ENCODE measurements at places on chromosomes 7 and 10.

DNA sequence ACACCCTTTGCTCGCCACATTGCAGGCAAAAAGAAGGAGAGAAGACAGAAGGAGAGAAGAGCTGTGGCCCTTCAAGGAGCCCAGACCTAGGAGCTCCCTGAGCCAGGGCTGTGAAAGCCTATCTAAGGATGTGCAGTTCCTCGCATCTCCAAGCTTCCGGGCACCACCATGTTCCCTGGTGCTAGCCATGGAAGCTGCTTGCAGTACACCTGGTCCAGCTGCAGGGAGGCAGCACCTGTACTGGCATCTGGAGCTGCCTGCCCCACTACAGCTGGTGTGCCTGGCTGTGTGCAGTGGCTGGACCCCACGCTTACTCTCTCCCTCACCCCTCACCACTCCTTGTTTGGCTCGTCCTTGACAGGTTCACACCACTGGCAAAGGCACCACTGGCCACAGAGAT is 1111.8 kb upstream of the POT1 start:
- no peak for DNase-seq

- DNase-seq, result no peak
Observed at GRCh38 chr10:114256822-114257221, 17.8 kb downstream of the VWA2 start.

DNA sequence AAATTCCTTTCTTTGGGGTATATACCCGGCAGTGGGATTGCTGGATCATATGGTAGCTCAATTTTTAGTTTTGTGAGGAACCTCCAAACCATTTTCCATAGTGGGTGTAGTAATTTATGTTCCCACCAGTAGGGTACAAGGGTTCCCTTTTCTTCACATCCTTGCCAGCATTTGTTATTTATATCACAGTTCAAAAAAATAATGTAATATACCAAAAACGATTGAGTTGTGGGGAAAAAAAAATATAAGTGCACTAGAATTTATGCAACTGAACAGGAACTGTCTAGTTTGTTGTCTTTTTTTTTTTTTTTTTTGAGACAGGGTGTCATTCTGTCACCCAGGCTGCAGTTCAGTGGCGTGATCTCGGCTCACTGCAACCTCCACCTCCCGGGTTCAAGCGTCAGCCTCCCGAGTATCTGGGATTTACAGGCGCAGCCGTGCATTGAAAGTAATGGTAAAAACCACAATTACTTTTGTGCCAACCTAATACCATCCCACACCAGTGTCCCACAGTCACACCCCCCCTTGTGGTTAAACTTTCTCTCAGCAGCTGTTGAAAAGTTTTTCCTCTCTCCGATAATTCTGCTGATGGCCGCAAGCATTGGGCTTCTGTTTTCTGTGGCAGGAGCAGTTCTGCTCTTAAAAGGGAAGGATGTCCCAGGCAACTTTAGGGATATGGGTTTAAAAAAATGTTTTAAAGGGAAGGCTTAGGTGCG is 6.8 kb upstream of the LAT2 start:
- DNase-seq, result peak; percentile 83

DNA sequence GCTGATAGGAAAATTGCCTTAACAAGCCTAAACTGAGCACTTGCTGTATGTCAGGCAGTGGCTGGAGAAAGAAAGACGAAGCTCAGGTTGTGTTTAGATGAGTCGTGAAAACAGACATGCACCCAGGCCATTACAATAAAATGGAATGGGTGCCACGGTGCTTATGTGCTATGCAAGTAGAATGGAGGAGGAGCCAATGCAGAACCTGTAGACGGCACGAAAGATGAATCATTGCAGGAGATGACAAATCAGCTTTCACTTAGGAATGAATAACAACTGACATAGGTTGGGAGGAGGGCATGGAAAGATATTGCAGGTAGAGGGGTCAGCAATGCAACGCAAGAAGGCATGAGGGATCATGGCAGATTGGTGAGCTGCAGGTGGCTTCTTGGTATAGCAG is 61.2 kb upstream of the ARHGAP21 start:
- DNase-seq, result no peak

DNA sequence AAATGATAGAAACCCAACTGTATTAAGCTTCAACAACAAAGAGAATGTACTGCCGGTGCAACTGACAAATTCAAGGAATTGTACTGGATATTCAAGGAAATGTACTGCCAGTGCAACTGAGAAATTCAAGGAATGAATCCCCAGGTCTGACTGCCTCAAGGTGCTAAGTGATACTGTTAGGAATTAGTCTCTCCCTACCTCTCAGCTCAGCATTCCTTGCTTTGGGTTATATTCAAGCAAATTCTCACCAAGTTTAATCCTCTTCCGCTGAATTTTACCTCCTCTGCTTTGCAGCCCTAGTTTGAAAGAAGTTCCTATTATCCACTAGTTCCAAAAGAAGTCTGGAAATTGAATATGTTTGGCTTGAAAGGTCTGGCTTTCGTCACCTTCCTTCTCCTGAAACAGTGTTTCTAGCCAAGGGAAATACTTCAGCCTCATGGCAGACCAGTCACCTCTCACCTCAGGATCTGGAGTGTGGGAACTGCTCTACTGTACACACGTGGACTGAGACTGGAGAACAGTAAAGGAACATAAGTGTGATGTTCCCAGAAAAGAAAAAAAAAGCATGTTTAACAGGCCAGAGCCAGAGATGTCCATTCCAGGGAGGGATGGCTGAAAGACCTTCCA is 60.4 kb downstream of the SORCS1 start:
- no peak for DNase-seq

DNA sequence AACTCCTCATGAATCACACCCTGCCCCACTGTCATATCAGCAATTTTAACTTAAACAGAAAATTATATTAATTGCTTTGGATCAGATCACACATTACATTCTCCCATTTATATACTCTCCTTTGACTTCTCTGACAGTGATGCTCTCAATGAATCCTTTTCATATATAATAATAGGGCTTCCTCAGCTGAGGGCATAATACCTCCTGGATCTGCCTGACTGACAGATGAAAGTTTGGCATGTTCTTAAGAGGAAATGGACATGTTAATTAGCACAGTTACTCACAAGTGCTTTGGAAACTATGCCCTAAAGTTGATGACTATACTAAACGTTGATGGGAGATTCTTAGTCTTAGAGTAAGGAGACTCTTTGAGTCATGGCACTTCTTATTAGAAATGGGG is 478.2 kb upstream of the LRRN3 start:
- no peak for DNase-seq

DNA sequence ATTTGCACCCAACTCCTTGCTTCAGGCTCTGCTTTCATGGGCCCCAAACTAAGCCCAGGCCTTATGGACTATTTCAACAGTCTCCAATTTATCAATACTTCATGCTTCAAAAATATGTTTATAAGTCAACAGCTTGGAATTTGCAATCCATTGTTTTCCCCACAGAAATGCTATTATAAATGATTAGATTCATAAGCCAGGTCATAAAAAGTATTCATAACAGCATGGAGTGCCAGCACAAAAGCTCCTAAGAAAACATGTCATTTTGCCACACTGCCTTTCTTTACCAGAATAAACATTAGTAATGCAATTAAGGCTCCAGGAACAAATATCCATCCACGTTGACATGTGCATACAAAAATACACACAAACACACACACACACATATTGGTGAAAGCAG is 30.1 kb downstream of the OSBPL3 start:
- DNase-seq, result no peak

DNA sequence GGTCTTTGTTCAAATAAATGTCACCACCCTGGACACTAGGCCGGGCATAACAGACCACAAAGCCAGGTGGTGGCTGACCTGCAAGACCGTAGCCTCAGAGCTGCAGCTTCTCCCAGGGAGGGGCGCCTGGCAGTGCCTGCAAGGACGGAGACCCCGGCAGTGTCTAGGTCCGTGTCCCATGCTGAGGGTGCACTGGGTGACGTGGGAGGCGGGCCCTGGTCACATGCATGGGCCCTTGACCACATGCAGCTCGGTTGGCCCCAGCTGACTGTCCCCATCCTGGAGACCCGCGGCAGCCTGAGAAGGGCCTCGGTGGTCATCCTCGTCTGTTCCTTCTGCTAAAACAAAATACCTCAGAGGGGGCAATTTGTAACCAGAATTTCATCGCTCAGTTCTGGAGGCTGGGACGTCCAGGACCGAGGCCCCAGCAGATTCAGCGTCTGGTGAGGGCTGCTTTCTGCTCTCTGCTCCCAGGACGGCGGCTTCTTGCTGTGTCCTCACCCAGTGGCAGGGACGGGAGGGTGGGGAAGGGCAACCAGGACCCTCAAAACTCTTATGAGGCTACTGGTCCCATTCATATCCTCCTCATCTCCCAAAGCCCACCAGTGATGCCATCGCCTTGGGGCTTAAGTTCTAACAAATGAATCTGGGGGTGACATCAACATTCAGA is 36.8 kb downstream of the PWWP2B start:
- DNase-seq, result no peak

- no peak for DNase-seq
Observed at GRCh38 chr10:7164955-7165354, 245.9 kb downstream of the SFMBT2 start.

DNA sequence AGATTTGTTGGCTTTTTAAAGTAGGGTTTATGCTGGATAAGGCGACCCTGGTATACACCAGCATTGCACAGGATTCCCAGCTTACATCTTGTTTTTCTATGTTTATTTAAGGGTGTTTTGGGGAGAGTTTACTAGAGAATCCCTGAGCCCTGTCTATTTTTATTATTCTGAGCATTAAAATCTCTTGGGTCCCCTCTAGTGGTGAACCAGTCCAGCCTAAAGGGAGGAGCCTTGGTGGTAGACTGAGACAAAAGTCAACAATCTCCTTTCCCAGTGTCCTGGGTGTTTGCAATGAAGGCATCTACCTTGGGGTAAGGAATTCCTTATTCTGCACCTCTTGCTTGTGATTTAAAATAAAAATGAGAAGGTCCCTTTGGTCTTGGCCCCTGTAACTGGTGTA is 38.2 kb downstream of the ANTXRL start:
- no peak for DNase-seq

GRCh38 chr7:68461430-68461829 is 1136.8 kb upstream of the AUTS2 start:
- DNase-seq, result no peak

DNA sequence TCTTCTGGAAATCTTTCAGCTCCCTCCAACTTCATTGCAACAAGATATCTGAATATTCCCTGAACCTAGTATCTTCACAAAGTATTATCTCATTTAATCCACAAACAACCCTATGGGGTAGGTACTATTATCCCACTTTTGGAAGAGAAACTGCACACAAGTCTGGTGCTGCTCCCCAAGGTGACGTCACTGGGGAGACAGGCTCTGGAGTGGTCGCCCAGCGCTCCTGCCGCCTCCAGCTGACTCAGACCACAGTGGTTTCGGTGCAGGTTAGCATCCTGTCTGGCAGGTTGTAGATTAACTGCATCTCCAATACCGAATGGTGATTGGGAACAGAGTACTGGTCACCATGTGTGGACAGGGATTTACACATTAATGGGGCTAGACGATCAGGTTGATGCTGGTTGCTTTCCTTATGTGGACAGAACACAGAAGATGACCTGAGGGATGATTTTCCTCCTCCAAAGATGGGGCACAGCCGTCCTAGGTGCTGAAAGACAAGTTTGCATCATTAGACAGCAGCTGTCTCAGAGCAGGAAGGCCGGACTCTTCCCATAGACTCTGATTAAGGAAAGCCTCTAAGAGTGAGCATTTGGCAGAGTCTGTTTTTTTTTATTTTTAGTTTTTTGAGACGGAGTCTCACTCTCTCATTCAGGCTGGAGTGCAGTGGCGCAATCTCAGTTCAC is 128.6 kb downstream of the TRRAP start:
- no peak for DNase-seq

GRCh38 chr10:64529003-64529350 is 1007.8 kb downstream of the REEP3 start:
- no peak for DNase-seq

- no peak for DNase-seq
Observed at GRCh38 chr7:23222439-23223030, 24.0 kb upstream of the GPNMB start.

DNA sequence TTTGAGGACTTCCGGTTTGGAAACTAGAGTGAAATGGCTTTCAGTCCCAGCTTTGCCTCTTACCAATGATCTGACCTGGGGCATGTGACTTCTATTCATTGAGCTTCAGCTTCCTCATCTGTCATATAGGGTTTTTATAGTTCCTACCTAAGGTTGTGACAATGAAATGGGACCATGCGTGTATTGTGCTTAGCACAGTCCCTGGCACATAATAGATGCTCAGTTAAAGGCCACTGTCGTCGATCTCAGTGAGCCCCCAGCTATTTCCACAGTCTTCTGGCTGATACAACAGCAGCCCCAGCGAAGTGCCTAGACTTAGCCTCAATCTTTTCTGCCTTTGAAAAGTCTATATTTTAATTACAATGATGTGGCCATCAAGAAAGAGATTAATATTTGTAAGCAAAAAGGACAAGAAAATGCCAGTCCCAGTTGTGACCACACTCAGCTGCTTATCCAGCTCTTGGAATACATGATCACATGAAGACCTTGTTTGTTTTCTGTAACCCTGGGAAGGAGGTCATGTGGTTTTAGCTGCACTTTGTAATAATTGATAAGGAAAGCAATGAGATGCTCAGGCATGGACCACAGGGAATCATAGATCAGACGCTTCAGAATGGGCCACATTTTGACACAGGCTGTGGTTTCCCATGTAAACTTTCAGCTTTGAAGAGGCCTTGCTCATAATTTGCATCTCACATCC is 44.6 kb downstream of the VWA2 start:
- DNase-seq, result no peak

GRCh38 chr10:95291365-95292039 is 699 bp upstream of the PDLIM1 start:
- DNase-seq, result no peak

DNA sequence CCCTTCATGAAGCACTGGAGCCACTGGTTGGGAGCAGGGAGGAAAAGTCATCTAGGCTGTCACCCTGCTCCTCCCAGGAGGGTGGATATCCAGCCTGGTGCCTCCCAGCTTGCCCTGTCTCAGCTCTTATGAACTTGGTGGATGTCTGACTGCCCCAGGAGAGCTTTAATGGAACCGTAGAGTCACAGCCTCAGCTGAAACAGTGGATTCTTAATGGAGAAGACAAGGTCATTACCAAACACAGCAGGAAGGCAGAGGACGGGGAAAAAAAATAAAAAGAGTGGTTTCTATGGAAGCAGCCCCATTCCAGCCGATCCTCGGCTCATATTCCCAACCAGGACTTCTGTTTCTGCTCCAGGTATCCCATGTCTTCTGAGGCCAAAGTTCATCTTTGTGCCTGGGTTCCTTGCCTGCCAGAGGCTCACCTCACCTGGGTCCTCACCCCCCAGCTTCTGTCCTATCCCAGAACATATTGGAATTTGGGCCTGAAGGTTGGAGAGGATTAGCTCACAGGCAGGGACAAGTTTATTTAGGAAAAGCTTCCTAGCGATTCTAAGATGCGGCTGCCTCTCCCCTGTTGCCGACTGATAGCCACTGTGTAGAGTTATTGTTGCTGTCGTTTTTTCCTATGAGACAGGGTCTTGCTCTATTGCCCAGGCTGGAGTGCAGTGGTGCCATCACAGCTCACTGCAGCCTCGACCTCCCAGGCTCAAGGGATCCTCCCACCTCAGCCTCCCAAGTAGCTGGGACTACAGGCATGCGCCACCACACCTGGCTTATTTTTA is 15.6 kb downstream of the CCL26 start:
- DNase-seq, result no peak

Measured in suppressor macrophage treated with lipopolysaccharide for 4 hours (primary cell).